ENCODE measurements at places on chromosomes 3 and 15.
A peak's percentile ranks its signal among the peaks of the same experiment; 100 is the strongest.

DNA sequence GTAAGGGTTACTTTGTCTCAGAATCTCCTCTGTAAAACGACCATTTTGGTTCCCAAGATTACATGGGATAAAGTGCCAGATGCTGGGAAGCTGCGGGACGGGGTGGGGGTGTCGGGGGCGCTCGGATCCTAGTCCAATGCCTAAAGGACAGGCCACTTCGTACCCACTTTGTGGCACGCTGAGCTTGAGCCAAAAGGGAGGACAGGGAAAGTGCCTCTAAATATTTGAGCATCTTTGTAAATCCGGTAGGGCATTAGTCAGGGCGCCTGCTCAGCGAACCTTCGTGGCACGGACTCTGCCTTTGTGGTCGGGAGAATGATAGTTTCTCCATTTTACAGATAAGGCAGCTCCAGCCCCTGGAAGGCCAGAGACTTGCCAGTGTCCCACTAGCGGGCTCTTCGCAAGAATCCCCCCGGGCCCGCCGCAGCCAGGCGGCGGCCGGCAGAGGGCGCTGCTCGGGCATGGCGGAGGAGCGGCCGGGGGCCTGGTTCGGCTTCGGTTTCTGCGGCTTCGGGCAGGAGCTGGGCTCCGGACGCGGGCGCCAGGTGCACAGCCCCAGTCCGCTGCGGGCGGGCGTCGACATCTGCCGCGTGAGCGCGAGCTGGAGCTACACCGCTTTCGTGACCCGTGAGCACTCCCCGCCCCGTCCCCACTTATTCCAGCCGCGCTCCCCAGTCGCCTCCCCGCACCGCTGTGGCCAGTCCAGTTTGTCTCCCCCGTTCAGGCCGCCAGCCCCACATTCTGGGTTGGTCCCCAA lies 1.8 kb downstream of the RCCD1 start:
- peak; percentile 48 for DNase-seq

DNA sequence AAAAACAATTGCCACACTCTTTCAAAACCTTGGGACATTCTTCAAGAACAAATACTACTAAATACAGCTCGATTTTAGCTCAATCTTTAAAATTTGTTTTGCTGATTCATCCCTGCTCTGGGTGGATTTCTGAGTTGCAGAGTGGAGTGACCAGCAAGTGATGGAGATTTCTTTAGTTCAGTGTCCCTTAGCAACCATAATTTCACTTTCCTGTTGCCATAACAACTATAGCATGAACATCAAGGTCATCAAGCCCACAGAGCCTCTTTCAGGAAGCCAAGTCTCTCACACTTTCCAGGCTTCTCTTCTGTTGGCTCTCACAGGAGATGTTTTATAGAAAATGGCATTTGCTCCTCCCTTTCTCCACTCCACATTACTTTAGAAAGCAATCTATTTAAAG lies 597.2 kb upstream of the ADAMTS9 start:
- DNase-seq: no peak

GRCh38 chr3:187960820-187961219 lies 193.1 kb upstream of the LPP start:
- DNase-seq: no peak

- no peak for DNase-seq
These were observed 29.5 kb downstream of the CFAP100 start for GRCh38 chr3:126424039-126424717.

DNA sequence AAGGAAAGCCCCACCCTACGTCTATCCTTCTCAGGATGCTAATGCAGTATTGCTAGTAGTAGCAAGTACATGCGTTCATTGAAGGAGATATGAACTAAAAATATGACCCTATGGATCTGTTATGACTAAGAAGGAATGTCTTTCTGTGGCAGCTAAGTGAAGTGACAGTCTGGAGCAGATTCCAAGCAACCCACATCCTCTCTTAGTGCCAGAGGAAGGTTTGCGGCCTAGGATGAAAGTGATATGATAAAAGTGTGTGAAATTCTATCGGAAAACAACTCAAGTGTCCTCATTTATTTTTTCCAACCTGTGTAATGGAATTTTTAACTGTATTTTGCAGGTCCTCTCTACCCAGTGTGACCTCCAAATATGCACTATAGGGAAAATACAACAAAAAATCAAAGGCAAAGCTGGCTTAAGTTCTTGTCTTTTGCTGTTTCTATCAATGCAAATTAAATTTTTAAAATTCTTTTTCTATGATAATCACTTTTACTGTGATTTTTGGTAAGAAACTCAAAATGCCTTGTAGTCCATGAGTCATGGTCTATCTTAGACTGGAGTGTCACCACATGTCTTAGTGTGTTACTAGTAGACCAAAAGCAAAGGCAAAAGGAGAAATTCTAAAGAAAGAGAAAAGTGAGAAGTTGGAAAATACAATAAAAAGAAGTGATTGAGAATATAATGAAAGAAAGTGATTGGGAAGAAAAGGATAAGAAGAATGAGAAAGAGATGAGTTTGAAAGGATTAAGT lies 161.2 kb upstream of the TMCO5A start:
- no peak for DNase-seq

DNA sequence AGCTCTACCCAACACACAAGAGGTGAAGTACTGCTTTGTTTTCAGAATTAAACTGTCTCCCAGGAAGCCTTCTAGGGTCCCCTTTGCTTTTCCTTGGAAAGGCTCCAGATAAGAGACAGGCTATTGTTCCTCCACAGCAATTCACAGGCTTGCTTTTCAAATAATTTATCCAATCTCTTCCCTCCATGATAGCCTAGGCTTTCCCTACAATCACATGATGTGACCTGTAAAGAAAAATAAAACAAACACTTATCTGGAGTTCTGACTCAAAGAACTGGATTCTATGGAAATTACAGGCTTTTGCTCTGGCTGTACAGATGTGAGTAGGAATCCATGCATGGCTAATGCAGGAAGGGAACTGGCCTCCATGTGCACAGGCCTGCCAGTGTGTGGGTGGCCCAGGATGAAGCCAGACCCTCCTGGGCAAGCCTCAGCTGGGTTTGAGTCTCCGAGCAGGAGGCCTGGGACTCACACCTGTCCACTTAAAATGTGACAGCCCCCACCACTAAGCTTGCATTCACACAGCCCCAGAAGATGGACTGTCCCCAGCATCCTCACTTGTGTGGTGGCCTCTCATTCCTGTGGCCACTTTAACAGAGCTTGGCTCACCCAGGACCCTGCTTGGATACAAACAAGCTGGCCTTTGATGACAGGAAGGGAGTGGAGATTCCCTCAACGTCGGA lies 75.8 kb upstream of the LEKR1 start:
- no peak for DNase-seq

GRCh38 chr3:64459711-64460110 lies 228.1 kb downstream of the ADAMTS9 start:
- no peak for DNase-seq

GRCh38 chr3:59895972-59896371 lies 846.1 kb upstream of the CFAP20DC start:
- no peak for DNase-seq

GRCh38 chr15:27692438-27692837 lies 406.7 kb downstream of the OCA2 start:
- no peak for DNase-seq

DNA sequence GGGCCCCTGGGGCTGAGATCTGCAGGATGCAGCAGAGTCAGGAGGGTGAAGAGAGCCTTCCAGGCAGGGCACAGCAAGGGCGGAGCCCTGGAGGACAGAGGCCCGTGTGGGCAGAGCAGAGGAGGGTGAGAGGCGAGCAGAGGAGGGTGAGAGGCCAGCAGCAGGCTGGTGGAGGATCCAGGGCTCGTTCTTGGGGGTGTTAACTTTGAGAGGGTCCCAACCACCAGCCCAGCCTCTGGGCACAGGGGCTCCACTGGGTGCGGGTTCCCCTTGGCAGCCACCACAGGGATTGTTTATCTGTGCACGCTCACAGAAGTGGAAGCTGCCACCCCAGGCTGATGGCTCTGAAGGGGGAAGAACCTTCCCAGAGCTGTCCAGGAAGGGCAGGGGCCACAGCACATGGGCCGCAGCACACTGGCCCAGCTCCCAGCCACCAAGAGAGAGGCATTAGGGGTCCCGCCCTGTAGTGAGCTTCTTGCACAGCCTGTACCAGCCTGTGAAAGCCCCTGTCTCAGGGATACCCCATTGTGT lies 9.3 kb upstream of the PLXND1 start:
- DNase-seq: no peak

DNA sequence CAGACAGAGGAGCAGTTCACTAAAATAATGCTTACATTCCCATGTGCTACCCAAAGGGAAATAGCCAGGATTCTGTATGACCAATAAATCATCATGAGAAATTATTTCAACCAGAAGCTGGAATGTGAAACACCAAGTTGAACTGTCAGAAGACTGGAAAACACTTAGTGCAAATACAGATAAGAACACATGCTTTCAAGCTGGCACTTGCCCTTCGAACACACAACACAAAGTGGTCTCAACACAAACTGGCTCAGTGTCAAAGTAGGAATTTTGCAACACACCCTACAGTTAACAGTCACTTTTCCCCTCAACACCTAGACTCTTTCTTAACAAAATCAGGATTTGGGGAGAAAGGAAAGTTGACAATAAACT lies 1.3 kb downstream of the FSD2 start:
- DNase-seq: no peak

GRCh38 chr3:25430935-25431770 lies 3.1 kb downstream of the RARB start:
- DNase-seq: no peak

- no peak for DNase-seq
These were observed 30.8 kb downstream of the CHCHD4 start for GRCh38 chr3:14093831-14094230.

GRCh38 chr3:53255423-53255774 lies 423 bp downstream of the TKT start:
- DNase-seq: no peak

- no peak for DNase-seq
These were observed 295.0 kb upstream of the RASGRP1 start for GRCh38 chr15:38859574-38859973.

DNA sequence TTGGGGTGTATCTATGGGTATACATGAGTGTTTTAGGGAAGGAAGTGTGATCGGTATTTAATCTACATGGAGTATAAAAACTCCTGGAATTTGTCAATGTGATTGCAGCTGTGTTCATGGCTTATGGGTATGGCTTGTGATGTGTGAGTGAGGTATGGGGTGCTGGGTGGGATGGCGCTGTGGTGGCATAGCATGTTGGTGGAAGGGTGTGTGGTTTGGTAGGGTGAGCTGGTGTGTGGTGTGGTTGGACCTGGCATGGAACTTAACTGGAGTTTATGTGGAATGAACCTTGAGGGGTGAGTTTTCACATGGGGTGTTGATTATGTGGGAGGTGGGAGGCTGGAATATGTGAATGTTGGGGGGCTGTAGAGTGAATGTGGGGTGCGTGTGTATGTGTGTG lies 492 bp upstream of the MOBP start:
- DNase-seq: no peak

- DNase-seq: no peak
These were observed 12.9 kb upstream of the ALPK3 start for GRCh38 chr15:84804005-84804900.

DNA sequence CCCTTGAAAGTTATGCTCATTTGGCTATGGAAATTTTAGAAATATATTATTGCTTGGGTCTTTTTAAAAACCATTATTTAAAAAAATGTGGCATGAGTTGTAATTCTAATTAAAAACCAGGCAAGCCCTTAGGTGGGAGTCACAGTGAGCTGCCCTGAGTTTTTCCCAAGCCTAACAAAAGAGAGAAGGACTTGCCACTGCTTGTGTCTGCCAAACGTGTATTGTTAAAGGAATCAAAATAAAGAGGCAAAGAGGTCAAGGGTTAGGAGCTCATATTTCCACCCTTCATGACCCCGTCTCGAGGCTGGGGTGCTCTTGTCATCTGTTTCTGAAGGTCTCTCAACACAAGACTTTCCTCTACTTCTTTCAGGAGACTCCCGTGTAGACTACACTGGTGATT lies 321.1 kb downstream of the ZIC1 start:
- DNase-seq: no peak

- DNase-seq: no peak
These were observed 110.1 kb upstream of the GRM7 start for GRCh38 chr3:6750782-6751181.

DNA sequence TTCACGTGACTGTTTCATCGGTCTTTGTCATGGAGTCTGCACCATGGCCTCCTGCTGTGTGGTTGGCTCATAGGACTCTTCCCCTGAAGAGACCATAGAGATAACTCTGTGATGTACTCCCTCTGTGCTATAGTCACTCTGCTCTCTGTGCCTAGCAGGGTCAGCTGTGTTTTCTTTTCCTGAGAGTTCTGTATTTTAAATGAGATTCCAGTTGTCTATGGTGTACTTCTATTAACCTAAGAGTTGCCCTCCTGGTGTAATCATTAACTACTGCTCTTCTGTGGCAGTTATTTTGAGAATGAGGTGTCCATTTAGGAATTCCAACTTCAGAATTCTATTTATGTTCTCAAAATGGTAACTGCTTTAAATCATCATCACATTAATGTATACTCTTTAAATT lies 114.5 kb upstream of the ARPP21 start:
- DNase-seq: no peak

DNA sequence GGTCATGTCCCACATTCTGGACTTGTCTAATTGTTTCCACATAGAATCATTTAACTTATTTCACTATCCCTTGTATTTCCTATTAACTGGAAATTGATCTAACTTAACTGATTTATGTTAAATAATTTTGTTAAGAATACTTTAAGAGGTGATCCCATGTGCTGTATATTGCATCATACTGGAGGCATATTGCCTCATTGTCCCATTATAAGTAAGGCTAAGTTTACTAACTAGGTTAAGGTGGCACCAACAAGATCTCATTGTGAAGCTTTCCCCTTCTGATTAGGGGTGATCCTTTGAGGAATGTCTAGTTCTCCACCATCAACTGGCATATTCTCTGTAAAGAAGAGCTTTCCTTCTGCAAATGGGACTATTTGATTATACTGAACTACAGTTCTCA lies 24.4 kb downstream of the MAP1A start:
- DNase-seq: no peak

DNA sequence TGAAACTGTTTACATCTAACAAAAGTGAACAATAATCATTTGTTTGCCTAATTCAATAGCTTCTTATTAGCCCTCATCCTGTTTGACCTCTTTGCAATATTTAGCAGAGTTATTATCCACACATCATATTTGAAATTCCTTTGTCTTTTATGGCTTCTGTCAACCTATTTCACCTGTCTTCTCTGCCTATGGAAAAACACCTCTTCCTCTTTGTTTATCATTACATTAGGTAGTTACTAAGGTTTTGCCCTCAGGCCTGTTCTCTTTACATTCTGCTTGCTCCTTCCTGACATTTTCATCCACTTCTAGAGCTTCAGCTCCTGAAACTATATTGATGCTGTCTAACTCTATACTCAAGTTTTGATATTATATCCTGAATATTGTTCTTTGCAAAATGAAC lies 183.0 kb downstream of the SUCNR1 start:
- DNase-seq: no peak

- no peak for DNase-seq
These were observed 44.2 kb downstream of the ZNF589 start for GRCh38 chr3:48285132-48285531.

- DNase-seq: no peak
These were observed 151.7 kb downstream of the MEGF11 start for GRCh38 chr15:66101715-66102395.

GRCh38 chr3:20904671-20905070 lies 718.7 kb upstream of the SGO1 start:
- DNase-seq: no peak

GRCh38 chr3:123593381-123593780 lies 8.5 kb upstream of the HACD2 start:
- no peak for DNase-seq
